ENCODE measurements at places on chromosomes 11 and 22. TPM values are rescaled to one million over a fixed set of nuclear protein-coding genes. Genes with fewer than 3 reads are reported as not detected.

Gene APOBEC3G
- 45.9 TPM for total RNA-seq

Gene TMEM9B
- total RNA-seq: 13.1 TPM

Gene POU2AF1
- 10.0 TPM for total RNA-seq

Gene AQP11
- total RNA-seq: 0.14 TPM

Gene ZNF280B
- 2.5 TPM for total RNA-seq

Gene SYT13
- total RNA-seq: not detected

Gene YPEL1
- total RNA-seq: 1.5 TPM

Gene TRIM68
- total RNA-seq: 8.9 TPM

Gene APOBEC3A
- total RNA-seq: not detected

Gene NXPE1
- total RNA-seq: not detected

Gene LMNTD2
- 4.9 TPM for total RNA-seq

Gene PTPN5
- total RNA-seq: not detected

Gene OR5B21
- 0.33 TPM for total RNA-seq

Gene ATL3
- total RNA-seq: 25.7 TPM

Gene SMIM38
- 0.47 TPM for total RNA-seq

Gene DMC1
- 16.3 TPM for total RNA-seq

Gene CARD10
- total RNA-seq: not detected

Gene MAP6
- not detected for total RNA-seq

Gene SOX6
- 0.46 TPM for total RNA-seq

Gene PIWIL4
- total RNA-seq: 0.37 TPM

Gene MRGPRF
- not detected for total RNA-seq

Gene CD248
- 0.26 TPM for total RNA-seq

Gene POU2AF2
- total RNA-seq: not detected

Gene HTR3A
- not detected for total RNA-seq

Gene NCAM1
- 0.09 TPM for total RNA-seq

Gene ASPHD2
- 10.5 TPM for total RNA-seq

Gene ANO1
- total RNA-seq: not detected

Gene OR5M8
- total RNA-seq: not detected

Gene WT1
- total RNA-seq: not detected

Gene OR52I2
- total RNA-seq: not detected

Gene MAPK12
- total RNA-seq: 8.1 TPM

Gene UPK3A
- total RNA-seq: not detected

Gene ENTHD1
- 0.70 TPM for total RNA-seq

Gene DNAJB13
- total RNA-seq: 0.57 TPM

Gene PRCP
- total RNA-seq: 18.2 TPM

Gene PRMT3
- 39.0 TPM for total RNA-seq

Gene CALCA
- total RNA-seq: not detected

Gene TEX12
- total RNA-seq: 0.34 TPM

Gene MS4A1
- not detected for total RNA-seq

Gene MS4A8
- total RNA-seq: not detected

Gene TSSK2
- total RNA-seq: not detected

Gene BTBD10
- total RNA-seq: 20.1 TPM

Gene ZNF215
- total RNA-seq: 3.6 TPM

Gene BBOX1
- total RNA-seq: not detected

Gene SEPTIN5
- total RNA-seq: 1.5 TPM

Gene SERPIND1
- not detected for total RNA-seq

Gene OVOL1
- total RNA-seq: 0.19 TPM

Gene MMP27
- not detected for total RNA-seq

Gene MS4A15
- not detected for total RNA-seq
